Putamen (tissue), 1 donor: ENCODE measurements at places on chromosomes 3 and 15.

- peak; percentile 79 for DNase-seq
These were observed at the start of gene CLSTN2 for GRCh38 chr3:139935016-139935865. CLSTN2 (plus strand) TSS chr3:139935185.

DNA sequence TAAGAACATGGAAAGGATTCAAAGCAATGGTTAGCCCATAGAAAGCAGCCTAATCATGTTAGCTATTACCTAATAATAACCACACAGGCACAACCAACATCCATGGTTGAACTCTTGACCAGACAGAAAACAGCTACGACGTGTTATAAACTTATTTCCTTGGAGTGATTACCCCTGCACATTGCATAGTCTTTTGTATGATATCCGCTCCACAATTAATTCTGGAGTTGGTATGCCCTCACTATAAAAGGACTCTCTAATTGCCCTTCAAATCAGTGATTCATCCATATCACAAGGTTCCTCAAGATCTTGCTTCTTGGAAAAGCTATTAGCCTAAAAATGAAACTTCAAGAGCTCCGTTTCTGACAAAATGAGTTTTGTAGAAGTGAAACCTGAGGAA, 117.9 kb downstream of the SYNPR start:
- peak; percentile 11 for DNase-seq

DNA sequence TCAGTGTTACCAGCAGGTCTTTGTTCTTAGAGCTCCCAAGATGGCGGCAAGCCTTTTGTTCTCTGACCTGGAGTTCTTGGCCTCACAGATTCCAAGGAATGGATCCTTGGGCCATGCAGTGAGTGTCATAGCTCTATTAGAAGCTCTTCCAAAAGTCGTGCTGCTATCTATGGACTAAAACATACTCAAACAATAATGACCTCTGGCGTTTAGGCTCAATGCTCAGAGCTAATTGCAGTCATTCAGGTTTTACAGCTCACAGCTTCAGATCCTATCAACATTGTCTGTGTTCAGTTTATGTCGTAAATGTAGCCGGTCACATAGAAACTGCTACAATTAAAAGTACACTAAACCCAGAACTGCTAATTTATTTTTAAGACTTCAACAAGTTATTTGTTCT, 22.2 kb downstream of the CCRL2 start:
- DNase-seq, result no peak

GRCh38 chr3:129665024-129665768, 58.7 kb upstream of the PLXND1 start:
- DNase-seq, result no peak

DNA sequence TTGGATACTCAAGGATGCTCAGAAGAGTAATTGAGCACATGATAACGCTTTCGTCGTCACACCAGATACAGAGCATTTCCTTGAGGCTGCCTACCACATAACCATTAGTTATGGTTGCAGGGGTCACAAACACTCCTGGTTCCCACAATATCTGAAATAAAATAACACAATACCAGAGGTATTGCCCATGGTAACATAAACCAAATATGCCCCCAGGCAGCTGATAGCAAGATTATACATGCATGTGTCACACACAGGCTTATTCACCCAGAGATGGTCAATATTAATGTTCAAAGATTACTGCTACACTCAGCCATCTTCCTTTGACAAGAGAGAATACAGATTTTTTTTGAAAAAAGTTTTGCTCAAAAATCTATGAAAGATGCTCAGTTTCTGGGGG, 7.3 kb downstream of the RPL39L start:
- no peak for DNase-seq

- no peak for DNase-seq
These were observed 17.4 kb downstream of the MFSD1 start for GRCh38 chr3:158819282-158819681.

- no peak for DNase-seq
These were observed 16.3 kb upstream of the SNRK start for GRCh38 chr3:43270078-43270477.

DNA sequence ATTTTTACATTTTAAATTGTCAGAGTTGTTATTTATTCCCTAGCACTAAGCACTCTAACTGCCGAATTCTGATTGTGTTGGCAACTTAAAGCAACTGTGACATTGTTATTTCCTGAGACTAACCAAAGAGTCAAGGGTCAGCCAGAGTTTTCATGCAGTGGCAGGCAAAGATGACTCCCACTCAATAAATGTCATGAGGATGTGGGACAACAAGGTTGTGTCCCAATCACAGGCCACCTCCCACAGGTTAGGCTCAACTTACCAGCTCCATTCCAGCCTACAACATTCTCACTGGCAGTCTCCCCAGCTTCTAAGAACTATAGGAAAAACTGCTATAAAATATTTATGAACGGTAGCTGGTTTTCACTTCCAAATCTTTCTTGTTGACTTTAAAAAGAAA, 80.1 kb downstream of the RSL24D1 start:
- DNase-seq, result no peak

DNA sequence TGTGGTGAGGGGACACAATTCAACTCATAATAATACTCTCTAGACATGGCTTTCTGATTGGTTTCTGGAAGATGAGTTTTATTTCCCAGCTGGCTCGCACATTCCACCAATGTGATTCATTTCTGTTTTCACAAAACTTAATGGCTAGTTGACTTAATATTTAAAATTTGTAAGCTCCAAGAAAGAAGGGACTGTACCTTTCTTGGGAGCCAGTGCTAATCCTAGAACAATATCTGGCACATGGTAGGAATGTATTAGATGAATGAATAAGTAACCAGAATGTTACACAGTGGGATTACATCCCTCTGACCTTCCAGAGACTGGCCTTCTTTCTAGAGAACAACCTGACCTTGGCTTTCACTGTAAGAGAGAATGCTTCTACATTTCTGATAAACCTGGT, 262.8 kb downstream of the RORA start:
- DNase-seq, result no peak

DNA sequence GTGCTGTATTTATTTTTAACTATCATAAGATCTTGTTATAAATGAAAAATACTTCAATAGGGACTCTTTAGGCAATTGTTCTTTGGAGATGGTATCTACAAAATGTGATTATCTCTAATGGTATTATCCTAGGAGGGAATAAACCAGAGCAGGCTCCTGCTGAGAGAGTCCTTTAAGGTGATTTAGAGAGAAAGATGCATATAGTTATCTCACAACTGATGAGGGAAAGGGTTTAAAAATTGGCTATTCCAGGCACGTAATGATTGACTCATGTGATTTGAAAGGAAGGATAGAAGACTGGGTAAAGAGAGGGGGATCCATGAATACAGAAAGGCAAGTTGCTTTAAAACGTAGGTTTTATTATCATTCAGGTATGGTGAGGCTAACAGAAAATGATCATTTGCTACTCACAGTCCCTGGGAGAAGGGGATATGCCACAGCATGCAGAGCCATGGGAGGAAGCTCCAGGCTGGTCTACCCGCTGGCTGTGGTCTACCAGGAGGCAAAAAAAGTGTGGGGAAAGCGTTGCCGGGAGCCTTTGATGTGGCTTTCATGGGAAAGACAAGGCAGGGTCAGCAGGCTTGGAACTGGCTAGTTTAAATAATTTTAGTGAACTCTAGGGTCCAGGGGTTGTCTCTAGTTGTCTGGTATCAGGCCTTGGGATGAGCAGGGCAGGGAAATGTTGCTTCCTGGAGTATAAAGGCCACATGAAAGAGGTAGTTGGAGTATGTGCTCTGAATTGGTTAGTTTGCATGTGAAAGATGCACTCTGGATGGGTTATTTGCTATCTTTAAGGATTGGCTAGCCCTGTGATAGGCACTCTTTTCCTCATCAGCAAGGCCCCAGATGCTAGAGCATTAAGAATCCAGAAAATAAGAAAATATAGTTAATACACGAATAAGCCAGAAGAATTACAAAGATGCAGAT, 798.4 kb upstream of the GRM7 start:
- no peak for DNase-seq

DNA sequence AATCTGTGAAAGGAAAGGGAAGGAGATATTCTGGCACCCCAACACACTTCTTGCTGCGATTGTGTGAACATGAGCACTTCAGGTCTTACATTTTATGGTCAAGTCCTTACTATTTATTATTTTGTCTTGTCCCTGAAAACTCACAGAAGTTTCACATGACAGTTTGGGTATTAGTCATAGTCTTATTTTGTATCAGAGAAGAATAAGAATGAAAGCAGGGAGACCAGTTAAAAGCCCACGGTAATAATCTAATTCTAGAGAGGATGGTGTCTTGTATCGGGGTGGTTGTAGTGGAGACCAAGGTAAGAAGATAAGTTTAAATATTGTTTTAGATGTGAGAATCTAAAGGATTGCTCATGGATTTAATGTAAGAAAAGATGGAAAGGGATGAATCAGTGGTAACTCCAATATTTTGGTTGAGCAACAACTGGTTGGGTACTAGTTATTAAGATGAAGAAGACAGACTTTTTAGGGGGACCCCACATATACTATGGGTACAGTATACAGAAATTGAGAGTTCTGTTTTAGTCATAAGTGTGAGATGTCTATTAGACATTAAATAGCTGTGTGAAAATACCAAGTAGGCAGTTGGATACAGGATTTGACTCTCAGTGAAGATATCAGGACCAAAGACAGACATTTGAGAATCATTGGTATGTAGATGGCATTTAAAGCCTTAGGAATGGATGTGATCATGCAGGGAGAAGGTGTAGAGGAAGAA, 227.6 kb downstream of the MFSD1 start:
- no peak for DNase-seq

- no peak for DNase-seq
These were observed 22.4 kb downstream of the CYP11A1 start for GRCh38 chr15:74345051-74345450.

GRCh38 chr3:6601374-6601773, 259.5 kb upstream of the GRM7 start:
- DNase-seq, result no peak

DNA sequence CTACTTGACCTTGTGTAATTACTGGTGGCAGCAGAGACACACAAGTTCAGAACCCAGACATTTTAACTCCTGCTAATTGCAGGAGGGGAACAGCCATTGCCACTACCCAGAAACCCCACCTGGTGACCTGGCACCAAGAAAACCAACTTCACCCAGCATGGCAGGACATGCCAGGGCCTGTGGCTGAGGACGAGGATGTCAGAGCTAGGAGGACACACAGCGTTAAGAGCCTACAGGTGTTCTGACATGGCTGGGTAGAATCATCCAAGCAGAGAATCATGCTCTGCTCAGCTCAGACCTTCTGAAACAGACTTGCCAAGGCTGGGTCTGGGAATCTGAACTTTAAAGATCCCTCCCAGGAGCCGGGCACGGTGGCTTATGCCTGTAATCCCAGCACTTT, 11.7 kb upstream of the SPATA12 start:
- DNase-seq, result no peak

DNA sequence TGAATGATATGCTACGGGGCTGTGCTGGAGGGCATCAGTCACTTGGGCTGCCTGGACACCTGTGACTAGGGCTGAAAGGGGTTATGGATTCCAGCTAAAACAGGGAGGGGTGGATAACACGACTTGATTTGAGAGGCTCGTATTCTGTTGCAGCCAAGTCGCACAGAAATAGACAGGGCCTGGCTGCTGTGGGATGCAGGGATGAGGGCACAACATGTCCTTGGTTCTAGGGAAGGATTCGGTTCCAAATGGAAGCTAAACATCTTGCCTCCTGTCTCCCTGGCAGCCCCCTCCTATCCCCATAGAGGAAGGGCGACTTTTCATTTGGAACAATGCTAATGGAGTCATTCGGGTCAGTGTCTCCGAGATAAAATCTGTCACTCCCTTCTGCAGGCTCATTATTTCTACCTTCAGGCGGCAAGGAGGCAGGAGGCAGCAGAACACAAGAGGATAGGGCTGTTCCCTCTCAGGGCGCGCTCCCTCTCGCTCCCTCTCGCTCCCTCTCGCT, 433.8 kb upstream of the RBMS3 start:
- DNase-seq, result no peak

DNA sequence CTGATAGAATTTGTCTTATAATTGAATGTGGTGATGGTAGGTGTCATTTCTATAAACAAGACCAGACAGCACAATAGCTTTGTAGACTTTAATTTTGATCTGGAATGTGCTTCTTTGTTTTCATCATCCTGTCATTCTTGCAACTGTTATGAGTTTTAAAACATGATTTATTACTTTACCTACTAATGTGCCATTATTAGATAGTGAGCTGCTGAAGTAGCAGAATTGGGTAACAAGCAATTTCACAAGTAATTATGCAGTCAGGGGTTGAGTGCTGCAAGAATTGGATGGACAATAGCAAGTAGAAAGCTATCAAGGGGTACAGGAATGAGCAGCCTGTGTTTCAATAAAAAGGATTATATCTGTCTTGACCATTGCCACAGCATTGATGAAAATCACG, 975.6 kb downstream of the ROBO1 start:
- no peak for DNase-seq

DNA sequence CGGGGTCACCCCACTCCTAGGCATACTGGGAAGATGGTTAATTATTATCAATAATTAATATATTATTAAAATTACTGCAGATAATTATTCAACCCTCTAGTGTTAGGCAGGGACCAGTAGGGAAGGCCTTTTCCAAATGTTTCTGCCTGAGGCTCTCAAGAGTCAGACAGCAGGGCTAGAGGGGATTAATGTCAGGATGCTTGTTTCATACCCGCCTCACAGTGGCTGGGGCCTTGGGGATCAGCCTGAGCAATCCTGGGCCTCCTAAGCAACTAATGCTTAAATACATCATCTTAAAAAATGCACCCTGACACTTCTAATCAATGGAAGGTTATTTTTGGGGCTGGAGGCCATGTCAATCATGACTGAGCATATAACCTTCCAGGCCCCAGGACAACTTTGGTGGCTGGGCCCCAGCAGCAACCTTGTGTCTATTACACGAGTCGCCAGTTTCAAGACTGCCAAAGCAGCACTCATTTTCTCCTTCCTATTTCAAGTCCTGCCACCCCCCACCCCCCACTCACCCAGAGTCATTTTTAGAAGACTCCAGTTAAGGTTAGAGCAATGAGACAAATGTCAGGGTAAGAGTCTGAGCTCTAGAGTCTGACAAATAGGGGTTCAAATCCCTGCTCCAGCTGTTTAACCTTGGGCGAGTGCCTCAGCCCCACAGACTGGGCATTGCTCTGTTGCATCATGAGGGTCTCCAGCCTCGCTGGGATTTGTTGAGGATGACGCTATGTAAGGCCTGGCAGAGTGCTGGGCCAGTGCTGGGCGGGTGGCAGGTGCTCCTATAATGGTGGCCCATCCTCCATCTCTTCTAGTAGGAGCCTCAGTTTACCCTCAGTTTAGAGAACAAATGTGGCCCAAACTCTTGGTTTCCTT, 6.1 kb downstream of the AMOTL2 start:
- no peak for DNase-seq
